ENCODE measurements at places on chromosomes 12 and 14.

DNA sequence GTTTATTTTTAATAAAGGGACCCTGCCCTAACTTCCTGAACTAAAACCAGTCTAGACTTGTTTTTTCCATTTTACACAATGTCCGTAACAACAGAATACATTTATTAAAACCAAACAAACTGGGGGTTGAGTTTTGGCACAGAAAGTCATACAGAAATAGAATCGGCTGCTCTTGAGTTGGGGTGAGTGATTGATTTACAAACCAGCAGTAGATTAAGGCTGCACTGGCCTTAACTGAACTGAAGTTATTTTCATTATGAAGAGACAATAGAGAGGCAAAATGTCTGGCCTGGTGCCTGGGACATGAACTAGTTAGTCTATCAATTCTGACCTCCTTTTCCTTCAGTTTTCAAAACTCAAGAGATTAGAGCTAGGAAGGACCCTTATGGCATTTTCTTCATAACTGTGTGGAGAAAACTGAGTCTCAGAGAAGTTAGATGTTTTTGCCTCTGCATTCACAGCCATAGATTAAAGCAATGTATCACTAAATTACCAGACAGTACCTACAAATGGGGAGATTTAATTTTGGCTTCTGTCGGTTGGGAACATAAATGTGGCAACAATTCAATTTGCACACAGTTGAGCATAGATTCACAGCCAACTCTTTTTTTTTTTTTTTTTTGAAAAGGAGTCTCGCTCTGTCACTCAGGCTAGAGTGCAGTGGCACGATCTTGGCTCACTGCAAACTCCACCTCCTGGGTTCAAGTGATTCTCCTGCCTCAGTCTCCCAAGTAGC lies 19.8 kb upstream of the MGP start:
- no peak for DNase-seq

DNA sequence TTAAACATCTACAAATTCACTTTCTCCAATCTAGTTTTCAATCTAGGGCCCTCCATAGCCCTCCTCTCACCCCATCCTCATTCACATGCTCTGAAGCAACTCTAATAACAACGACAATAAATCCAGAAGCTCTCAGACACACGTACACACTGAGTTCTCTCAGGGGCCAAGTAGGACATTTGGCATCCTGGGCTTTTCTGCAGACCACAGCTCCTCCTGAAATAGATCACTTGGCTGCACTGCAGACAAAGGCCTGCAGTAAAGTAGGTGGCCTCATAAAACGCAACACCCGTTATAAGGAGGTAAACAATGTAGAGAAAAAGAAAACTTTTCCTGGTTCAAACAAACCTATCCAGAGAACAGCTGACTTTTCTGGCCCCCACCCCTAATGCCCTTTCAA lies 111.2 kb downstream of the TMTC1 start:
- no peak for DNase-seq

DNA sequence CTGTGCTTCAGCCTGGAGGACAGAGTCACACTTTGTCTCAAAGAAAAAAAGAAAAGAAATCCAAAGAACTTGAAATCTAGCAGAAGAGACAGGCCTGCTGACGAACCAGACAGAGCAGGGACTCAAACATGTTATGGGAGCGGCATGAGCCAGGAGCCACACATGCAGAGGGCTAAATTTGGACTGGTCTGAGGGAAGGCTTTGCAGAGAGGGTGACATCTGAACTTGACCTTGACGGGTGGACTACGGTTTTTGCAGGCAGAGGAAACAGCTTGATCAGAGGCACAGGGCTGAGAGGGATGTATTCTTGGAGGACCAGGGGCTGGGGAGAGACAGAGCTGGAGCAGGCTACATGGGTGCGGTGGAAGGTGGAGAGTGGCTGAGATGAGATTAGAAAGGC lies 20.5 kb upstream of the SLC24A4 start:
- no peak for DNase-seq

GRCh38 chr12:47038270-47038748 lies 41.1 kb upstream of the PCED1B start:
- no peak for DNase-seq

GRCh38 chr14:80388980-80389711 lies 177.8 kb upstream of the DIO2 start:
- peak; percentile 97 for DNase-seq

DNA sequence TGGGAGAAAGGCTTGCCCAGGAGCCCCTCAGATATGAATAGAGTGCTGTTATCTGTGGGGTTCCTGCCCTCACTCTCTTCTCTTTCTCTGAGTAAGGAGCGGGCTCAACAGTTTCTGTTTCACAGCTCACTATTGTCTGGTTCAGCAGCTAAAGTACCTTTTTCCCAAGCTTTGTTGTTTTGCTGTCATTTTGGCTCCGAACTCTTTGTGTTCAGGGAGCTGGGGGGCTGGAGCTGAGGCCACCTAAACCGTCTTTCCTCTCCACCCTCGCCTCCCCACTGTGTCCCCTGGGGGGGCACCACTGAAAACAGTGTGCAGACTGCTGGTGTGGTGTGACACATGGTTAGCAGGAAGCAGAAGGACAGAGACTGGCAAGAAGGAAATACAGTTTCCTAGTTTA lies 51.4 kb downstream of the FBXW8 start:
- no peak for DNase-seq

- no peak for DNase-seq
Measured at GRCh38 chr14:34347683-34348082, 114.4 kb downstream of the SPTSSA start.

DNA sequence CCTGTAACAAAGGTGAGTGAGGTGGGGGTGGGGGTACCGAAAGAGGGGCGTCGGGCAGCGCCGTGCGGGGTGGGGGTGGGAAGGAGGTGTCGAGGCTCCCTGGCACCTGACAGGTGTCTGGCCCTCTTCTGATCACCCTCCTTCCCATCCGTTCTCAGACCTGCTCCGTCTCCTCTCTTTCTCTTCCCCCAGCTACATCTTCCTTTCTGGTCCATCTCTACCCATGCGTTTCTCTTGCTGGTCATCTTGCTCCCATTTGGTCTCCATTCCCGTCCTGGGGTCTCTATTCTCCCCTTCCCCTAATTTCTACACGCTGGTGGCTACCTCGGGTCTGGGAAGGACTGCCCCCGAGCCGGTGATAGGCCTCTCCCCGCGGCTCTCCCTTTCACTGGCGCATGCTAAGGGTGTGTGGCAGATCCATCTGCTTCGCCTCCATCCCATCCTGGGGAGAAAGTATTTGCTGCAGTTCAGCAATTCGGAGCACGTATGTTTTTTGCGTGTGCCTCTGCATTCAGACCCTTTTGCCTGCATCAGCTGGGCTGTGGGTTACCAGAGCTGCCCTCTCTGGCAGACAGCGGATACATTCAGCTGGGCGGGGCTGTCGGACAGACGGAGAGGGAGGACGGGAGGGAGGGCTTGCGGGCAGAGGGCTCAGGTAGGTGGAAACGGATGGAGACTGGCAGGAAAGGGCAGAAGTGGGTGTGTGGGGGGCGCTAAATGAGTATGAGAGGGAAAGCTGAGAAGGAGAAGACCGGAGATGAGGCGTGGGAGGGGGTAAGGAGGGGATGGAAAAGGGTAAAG lies 730 bp downstream of the CLSTN3 start:
- DNase-seq: no peak

DNA sequence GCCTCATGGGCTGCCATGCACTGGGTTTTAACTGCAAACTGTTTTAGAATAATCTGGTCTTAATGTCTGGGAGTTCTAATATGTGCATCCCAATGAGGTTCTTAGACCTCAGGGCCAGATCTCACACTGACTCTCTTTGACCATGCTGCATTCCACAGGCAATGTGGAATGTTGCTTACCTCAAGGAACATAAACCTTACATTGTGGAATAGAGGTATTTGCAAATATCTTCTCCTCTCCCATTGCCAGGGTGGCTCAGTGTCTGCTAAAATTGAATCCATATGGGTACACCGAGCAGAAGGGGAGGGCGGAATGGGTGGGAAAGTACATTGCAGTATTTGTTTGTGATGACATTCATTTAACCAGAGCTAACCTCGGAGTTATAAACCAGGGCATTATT lies 78.6 kb downstream of the CHST11 start:
- no peak for DNase-seq

- DNase-seq: no peak
Measured at GRCh38 chr14:38145142-38145541, 62.6 kb upstream of the SSTR1 start.

GRCh38 chr12:107467716-107468115 lies 217.9 kb upstream of the PWP1 start:
- DNase-seq: no peak

GRCh38 chr12:89477633-89478279 lies 46.8 kb downstream of the GALNT4 start:
- no peak for DNase-seq

GRCh38 chr14:53390008-53390407 lies 236.9 kb upstream of the DDHD1 start:
- no peak for DNase-seq

- no peak for DNase-seq
Measured at GRCh38 chr12:63905544-63905943, 61.0 kb downstream of the SRGAP1 start.

- no peak for DNase-seq
Measured at GRCh38 chr14:52129721-52130120, 60.9 kb upstream of the NID2 start.

- no peak for DNase-seq
Measured at GRCh38 chr12:28710882-28711281, 438.2 kb upstream of the FAR2 start.

GRCh38 chr12:22684140-22685118 lies 59.5 kb downstream of the ETNK1 start:
- DNase-seq: no peak

GRCh38 chr12:24838531-24838950 lies 110.4 kb downstream of the BCAT1 start:
- DNase-seq: no peak

GRCh38 chr12:88044035-88044434 lies 14.8 kb upstream of the C12orf50 start:
- no peak for DNase-seq

GRCh38 chr12:14540801-14541462 lies 26.8 kb downstream of the PLBD1 start:
- no peak for DNase-seq

DNA sequence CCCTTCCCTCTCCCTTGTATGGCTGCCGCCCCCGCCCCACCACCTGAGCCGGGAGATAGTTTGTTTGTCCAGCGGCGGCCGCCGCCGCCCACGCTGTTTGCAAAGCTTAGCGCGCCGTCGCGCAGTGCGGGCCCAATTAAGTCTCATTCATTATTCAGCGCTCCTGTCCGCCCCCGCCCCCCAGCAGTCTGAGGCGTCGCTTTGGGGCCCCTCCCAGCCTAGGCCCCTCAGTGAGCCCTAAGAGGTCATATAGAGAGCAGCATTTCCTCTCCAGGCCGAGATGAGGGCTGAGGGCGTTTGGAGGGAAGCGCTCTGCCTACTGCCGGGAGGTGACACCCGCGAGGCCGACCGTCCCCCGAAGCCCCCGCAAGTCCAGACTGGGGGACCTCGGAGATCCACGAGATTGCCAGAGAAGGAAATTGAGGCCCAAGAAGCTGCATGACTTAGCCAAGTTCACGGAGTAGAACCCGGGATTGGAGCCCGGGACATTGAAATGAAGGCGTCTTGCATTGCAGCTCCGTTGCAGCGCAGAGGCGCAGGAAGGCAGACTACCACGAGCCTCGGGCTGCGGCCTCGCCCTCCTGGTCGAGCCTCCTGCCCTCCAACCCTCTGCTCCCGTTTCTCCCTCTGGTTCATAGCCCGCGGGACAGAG lies at the start of gene DNAJC22:
Gene DNAJC22 (plus strand): TSS at position 230 of the 652 bp plus-strand sequence. CDS start 1,985 bp downstream, outside the sequence.
- DNase-seq: no peak

DNA sequence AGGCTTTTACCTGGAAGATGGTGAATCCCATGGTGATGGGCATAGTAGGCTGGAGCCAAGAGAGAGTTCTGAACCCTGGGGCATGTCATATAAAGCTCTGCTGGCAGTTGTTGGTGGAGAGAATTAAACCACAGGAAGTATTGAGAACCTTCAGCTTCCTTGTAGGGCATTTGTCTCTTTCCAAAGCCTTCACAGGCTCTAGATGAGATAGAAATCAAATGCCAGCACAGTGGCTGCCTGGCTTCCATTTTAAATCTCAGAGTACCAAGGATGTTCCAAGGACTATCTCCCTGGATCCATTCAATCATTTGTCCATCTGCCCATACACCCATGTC lies 369.6 kb downstream of the DPF3 start:
- DNase-seq: no peak

DNA sequence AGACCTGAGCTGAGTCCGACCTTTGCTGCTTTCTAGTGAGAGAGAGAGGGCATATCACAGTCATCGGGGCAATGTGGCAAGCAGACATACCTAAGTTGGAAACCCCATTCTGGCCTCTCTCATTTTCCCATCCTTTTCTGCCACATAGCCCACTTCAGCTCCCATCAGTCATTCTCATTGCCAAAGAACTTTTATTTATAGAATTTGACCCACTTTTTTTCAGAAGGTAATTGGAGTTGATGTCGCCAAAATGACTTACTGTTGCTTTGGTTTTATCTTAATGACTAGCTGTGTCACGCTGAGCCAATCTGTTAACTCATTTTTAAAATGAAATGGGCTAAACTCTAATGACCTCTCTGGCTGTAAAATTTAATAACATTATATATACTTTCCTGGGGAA lies 63.9 kb upstream of the RMST start:
- no peak for DNase-seq

DNA sequence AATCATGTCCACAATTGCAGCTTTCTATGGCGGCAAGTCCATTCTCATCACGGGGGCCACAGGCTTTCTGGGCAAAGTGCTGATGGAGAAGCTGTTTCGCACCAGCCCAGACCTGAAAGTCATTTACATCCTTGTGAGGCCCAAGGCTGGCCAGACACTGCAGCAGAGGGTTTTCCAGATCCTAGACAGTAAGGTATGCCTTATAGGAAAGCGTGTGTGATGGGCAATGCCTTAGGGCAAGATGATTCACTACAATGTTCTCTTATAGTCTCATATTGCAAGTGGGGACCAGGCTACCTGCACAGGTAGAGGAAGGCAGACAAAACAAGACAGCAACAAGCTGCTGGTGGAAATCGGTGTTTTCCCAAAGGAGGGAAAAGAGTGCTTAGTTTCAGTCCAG lies 110.5 kb downstream of the ERGIC2 start:
- no peak for DNase-seq

GRCh38 chr12:52015532-52016041 lies 8.8 kb downstream of the TAMALIN start:
- no peak for DNase-seq

DNA sequence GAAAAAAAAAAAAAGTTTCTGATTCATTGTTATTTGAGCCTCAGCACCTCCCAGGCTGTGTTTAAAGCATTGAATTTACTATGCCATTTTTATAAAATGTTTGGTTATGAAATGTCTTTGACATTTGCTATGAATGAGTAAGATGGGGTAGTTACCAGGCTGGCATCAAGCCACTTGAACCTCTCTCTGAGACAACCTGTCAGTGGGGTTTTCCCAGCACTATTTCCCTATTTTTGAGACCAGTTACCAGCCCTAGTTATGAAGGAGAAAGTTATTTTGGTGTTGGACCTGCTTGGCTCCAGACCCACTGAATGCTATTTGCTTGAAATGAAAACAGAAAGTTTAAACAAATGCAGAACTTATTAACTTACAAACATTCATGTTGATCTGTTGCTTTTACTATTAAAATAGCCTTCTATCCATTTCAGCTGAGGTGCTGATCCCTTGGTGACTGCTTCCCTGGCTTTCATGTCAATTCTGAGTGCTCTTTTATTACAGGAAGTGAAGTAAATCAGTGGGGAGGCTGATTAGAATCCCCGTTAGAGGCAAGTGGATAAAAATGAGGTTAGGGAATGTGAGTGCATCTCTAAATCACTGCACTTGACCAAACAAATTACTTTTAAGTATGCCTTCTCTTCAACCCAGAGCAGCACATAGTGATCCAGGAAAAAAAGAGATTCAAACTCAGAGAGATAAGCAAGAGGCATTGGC lies 37.8 kb downstream of the LLPH start:
- DNase-seq: no peak

All from retinal pigment epithelial cell (primary cell).